Activated effector memory CD4-positive, alpha-beta T cell treated with Interleukin-2 at 50 U/mL for 16 hours (primary cell): ENCODE measurements at places on chromosomes 1 and 21.

DNA sequence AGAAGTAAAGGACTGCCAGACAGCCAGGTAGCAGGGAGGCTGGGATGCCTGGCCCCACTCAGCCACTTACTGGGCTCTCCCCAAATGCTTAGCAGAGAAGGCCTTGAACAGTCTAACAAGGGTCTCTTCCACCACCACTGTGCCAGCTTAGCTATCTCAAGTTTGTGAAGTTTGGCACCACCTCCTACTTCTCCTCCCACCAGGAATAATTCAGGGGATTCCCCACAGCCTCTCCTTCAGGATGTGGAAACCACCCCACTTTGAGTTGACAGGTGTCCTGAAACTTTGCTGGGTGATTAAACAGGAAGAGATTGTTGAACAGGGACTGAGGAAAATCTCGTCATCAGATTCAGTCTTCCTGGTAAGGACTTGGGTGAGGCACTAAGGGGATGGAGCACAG, 59.4 kb upstream of the ATP1B1 start:
- no peak for DNase-seq

DNA sequence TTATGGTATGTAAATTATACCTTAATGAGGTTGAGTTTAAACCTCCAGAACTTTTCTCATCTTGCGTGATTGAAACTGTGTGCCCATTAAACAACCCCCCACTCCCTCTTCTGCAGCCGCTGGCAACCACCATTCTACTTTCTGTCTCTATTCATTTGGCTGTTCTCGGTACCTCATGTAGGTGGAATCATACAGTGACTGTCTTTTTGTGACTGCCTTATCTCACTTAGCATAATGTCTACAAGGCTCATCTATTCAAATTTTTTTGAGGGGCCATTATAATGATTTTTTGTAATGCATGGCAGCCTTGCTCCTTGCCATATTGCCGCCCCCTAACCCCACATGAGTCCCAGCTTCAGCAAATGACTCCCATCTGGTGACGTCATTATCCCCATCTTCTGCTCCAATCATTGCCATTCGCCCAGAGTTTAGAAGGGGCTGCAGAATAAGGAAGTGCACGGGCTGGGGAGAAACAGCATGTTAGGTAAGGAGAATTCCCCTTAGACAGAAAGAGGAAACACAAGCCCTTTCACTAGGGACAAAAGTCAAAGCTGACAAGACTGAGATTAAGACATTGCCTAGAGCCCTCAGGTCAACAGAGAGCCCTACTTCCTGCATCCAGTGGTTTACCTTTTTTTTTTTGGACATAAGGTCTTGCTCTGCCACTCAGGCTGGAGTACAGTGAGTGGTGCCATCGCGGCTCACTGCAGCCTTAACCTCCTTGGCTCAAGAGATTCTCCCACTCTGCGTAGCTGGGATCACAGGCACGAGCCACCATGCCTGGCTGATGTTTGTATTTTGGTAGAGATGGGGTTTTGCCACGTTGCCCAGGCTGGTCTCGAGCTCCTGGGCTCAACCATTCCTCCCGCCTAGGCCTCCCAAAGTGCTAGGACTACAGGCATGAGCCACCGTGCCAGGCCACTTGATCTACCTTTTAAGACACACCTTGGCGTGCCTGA, 78.4 kb upstream of the ERRFI1 start:
- no peak for DNase-seq

GRCh38 chr1:66788231-66788939, 12.7 kb downstream of the INSL5 start:
- no peak for DNase-seq

DNA sequence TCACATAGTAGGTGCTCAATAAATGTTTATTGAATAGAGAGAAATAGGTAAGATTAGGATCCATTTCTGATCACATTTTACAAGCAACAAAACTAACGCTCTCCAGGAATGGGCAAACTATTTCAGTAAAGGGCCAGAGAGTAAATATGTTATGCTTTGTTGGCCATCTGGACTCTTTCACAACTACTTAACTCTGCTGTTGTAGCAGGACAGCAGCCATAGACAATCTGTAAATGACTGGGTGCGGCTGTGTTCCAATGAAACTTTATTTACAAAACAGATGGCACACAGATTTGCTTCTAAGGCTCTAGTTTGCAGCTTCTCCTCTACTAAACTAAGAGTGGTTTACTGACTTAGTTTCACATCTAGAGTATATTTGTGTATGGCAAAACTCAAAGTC, 83.0 kb upstream of the BACH1 start:
- no peak for DNase-seq

- no peak for DNase-seq
Measured at GRCh38 chr1:67741736-67742135, 56.7 kb downstream of the GADD45A start.

GRCh38 chr1:178682429-178682828, 42.6 kb upstream of the RALGPS2 start:
- DNase-seq: no peak

- DNase-seq: no peak
Measured at GRCh38 chr1:74857676-74858075, 124.7 kb downstream of the TYW3 start.

DNA sequence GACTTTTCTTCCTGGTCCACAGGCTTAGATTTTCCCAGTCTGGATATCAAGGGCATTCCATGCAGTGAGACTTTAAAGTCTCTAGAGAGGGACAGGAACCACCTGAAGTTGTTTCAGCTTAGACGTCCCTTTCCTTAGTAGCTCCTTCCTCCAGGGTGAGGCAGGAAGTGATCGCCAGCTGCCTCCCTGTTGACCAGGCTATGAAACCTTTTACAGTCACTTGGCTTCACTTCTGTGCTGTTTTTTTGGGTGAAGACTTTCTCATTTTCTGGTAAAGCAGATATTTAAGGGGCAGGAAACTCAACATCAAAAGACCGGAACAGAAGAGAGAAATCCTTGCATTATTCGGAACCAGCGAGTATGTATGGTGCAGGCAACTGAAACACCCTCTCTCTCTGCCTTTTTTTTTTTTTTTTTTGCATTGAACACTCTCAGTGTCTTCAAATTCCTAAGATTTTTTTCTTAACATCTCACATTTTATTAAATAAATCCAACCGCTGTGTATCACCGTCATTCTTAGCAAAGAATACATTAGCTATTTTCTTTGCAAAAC, 234.6 kb upstream of the IRF2BP2 start:
- no peak for DNase-seq

GRCh38 chr1:39898648-39899603, 2.8 kb downstream of the MYCL start:
- DNase-seq: no peak

DNA sequence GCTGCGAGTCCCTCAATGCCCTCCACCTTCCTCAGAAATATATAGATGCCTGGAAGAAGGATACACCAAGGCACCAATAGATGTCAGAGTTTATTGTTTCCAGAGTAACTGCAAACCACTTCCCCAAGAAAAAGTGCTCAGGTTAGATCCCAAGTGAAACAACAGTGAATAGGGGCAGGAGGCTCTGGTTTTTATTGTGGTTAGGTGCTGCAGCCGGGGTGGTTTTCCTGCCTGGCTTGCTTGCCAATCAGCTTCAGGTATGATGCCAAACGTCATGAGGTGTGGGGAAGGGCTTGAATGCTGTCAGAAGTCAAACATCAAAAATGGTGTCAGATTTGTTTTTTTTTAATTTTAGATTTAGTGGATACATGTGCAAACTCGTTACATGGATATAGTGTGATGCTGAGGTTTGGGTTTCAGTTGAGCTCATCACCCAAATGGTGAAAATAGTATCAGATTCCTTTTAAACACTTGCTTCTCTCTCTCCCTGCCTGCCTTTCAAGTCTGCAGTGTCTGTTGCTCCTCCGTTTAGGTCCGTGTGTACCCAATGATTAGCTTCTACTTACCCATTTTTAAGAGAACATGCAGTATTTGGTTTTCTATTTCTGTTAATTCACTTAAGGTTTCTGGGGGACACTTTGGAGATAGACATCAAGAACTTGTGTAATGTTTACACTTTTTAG, 1317.0 kb downstream of the MRPL39 start:
- no peak for DNase-seq

- DNase-seq: no peak
Measured at GRCh38 chr1:52641307-52641706, 8.3 kb downstream of the SHISAL2A start.

- DNase-seq: no peak
Measured at GRCh38 chr1:234429434-234429806, 49.6 kb downstream of the TARBP1 start.

- no peak for DNase-seq
Measured at GRCh38 chr1:207810173-207810572, 58.3 kb downstream of the CD46 start.

DNA sequence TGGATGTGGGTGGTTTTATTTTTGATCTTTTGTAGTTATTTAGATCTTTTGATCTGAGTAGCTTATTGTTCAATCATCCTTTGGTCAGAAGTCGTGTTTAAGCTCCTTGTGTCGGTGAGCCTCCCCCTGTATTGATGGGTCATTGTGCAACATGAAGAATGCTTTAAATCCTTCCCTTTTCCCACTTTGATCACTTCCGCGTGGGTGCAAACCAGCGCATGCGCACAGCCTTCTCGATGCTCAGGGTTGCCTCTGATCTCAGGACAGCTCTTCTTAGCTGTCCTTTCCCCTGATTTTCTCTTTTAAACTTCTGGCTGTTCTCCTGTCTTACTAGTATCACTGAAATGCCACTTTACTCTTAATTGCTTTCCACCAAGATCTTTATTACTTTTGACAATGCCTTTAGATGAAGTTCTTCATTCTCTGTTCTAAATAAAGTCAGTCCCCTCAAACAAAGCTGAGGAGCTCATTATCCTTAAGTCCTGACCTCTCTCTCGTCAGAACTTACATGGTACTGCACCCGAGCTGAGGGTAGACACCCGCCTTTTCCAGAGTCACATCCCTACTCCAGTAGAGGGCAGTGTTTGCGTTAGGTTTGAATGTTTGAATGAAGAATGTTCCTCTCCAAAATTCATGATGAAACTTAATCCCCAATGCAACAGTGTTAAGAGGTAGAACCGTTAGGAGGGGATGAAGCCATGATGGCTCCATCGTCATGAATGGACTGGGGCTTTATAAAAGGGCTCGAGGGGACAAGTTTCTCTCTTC, 547.9 kb upstream of the TMPRSS15 start:
- no peak for DNase-seq

GRCh38 chr1:25863486-25864262, 4.4 kb upstream of the AUNIP start:
- DNase-seq: no peak
